Fibroblast of lung (primary cell): ENCODE measurements at places on chromosomes 1 and 21.

- no peak for DNase-seq
These were observed 24.2 kb downstream of the PCAT6 start for GRCh38 chr1:202834771-202835547.

DNA sequence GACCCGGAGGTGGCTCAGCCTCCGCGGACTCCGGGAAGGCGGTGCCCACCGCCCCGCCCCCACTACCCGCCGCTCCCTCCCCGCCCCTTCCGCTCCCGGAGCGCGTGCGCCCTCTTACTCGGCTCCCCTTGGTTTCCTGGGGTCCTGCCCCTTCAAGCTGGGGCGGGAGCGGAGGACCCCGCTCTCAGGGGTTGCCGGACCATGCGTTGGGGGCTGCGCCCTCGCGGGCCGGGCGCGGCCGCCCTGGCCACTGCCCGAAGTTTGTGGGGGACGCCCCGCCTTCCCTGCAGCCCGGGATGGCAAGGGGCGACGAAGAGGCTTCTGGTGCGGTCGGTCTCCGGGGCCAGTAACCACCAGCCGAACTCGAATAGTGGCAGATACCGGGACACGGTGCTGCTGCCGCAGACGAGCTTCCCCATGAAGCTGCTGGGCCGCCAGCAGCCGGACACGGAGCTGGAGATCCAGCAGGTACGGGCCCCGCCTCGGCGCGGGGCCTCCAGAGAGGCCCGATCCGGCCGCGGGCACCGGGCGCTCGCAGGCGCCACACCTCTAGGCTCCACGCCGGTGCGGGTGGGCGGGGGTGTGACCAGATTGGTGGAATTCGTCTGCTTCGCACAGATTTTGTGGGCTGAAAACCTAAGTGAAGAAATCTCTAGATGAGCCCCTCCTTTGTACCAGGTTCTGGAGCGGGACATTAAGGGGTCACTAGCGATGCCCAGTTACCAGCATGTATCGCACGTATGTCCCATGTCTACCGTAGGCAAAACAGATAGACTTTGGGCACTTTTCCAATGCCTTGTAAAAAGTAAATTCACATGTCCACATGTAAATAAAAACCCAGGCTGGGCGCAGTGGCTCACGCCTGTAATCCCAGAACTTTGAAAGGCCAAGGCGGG is at the start of gene IARS2:
TSS of gene IARS2 (plus strand) at position 117 of the 896 bp plus-strand sequence. CDS start at position 202, 85 bp downstream.
- peak; percentile 80 for DNase-seq

DNA sequence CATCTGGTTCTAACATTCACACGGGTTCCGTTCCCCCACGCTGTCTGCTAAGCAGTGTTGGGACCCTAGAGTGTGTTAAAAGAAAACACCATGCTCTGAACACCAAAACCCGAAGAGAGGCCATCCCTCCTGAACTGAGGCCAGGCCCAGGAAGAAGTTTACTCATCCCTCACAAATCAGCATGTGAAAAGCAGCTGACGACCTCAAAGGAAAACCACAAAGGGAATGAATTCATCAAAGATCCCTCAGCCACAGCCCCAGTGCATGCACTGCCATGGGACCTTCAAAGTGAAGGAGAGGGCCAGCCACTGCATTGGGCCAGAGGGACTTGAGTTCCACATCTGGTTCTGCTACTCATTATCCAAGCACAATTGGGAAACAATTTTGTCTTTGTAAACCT is 7.0 kb upstream of the PSEN2 start:
- DNase-seq: peak; percentile 52

DNA sequence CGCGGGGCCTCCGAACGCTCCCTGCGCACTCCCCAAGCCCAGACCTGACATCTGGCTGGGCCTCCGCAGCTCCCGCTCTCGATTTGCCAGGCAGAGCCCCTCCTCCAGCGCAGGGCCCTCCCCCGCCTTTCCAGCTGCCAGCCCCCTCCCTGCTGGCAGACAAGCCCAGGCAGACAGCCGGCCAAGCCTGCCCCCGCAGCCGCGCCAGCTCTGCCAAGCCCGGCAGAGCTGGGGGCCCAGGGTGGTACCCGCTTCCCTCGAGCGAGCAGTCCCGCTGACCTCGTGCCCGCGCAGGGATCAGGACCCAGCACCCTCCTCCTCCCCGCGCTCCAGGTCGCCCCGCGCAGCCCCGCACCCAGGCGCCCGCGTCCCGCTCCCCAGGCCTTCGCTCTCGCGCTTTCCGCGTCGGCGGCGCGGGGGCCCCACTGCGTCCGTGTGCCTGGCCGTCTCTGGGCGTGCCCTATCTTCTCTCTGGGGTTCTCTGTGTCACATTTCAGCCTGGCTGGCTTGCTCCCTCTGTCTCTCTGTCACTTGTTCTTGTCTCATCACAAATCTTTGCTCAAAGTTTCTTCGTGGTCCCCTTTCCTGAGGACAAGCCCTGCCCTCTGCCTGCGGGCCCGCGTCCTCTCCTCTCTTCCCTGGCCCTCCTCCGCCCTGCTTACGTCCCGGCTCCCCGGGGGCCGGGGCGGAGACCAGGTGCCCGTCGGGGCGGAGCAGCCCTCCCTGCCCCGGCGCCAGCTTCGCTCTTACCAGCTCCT is 580 bp downstream of the INKA2 start:
- peak; percentile 71 for DNase-seq

DNA sequence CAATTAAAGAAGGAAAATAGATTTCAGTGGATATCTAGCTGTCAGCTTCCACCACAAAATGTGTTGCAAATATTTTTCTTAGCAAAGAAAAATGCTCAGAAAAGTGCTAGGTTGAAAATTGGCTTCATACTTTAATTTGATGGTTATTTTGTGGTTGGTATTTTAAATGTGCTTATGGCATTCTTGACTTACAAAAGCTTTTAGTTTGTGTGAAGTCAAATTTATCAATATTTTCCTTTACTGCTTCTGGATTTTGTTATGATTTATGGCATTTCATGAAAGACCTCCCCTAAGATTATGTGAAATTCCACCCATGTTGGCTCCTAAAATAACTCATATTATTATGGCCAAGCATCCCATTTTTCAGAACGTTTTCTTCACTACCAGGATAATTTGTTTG is 51.5 kb downstream of the PSMG1 start:
- no peak for DNase-seq

- no peak for DNase-seq
These were observed 144.1 kb downstream of the PCP4 start for GRCh38 chr21:40011371-40011770.
